ENCODE measurements at places on chromosomes 7 and 10. TPM values are rescaled to one million over a fixed set of nuclear protein-coding genes. Genes with fewer than 3 reads are reported as not detected.

DNA sequence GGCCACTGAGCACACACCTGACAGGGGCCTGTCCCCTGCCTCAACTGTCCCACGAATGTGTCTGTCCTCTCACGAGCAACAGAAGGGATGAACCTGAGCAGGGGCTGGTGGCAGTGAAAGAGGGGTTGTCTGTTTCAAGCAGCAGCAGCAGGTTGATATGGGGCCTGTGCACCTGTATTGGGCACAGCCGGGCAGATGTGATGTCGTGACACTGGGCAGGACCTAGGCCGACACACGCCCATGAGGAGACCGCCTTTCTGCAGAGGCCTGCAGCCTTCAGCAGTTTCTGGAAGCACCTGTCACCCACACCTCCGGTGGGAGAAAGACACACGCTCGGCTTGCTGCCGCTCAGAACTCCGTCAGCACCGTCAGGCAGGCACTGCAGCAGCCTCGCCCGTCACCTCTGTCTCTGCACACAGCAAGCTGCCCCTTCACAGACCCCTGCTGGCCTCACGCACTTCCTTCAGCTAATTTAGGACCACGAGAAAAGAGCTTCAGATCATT, 48.5 kb downstream of the AMZ1 start:
- no peak for DNase-seq

DNA sequence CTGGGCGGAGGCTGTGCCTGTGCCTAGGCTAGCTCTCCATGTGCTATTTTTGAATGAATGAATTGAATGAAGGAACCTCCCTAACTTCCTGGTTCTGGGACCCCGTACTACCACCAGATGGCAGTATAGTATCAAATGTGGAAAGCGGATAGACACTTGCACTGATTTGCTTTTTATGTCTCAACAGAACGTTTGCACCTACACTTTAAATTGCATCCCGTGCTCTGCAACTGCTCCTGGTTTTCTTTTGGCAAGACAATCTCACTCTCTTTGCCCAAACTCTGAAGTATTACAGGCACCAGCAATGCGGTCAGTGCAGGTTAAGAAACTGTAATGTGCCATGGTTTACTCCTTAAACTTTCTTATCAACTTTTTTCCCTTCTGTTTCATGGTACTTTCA, 6.5 kb downstream of the FZD8 start:
- peak; percentile 63 for DNase-seq

DNA sequence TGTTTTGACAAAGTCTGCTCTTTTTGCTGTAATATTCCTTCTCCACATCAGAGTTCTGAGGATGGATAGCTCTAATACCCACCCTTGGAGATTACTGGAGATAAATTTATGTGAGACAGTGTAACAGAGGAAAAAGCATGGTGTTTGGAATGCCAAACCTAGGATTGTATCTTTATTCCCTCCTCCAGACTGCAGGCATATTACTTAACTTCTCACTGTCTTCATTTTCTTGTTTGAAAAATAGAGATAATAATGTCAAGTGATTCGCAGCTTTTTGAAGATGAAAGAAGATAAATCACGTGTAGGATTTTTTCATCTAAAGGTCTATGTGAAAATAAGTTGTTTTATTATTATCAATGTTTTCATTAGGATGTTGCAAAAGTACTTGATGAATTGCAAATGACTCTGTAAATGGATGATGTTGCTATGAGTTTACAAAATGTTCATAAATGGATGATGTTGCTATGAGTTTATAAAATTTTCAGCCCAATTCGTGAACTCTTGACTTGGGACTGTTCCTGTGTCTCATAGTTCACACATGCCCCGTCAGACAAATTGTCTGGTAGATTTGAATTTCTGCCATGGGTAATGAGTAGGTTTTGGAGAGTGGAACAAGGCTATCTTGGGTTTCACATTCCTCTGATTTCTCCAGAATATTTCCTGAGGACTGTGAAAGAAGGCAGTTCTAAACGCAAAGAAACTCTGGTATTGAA, 113.1 kb upstream of the IGFBP3 start:
- no peak for DNase-seq

DNA sequence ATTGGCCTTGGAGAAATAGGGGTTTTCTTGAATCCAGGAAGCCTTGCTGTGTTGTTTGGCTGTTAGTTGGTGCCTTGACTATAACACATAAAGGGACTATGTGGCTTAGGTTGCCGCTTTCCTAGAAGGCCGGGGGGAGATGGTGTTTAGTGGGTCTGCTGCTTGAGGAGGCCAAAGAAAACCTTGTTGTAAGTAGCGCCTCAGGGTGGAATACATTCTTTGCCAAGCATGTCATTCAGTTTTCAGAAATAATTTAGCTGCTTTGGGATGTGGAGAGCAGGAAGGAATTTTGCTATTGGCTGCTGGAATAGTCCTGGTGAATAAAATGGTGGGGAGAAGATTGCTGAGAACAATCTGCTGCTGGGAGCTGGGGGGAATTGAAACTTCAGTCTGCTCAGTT, 132.9 kb upstream of the WNT16 start:
- no peak for DNase-seq

DNA sequence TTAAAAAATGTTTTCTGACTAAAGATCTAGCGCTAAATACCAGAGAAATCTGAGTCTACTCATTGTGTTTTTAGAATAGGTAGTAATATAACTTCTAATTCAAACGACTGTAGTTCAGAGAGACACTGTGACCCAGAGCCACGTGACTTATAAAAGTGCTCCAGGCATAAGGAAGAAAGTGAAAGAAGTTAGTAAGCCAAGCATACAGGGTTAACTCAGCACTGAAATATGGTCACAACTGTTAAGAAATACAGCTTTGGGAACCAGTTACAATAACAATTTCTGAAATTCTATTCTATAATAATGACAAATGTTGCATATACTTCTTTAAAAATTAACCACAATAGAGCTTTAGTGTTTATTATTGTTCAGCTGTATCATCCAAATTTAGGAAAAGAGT, 119.1 kb downstream of the TFEC start:
- no peak for DNase-seq

DNA sequence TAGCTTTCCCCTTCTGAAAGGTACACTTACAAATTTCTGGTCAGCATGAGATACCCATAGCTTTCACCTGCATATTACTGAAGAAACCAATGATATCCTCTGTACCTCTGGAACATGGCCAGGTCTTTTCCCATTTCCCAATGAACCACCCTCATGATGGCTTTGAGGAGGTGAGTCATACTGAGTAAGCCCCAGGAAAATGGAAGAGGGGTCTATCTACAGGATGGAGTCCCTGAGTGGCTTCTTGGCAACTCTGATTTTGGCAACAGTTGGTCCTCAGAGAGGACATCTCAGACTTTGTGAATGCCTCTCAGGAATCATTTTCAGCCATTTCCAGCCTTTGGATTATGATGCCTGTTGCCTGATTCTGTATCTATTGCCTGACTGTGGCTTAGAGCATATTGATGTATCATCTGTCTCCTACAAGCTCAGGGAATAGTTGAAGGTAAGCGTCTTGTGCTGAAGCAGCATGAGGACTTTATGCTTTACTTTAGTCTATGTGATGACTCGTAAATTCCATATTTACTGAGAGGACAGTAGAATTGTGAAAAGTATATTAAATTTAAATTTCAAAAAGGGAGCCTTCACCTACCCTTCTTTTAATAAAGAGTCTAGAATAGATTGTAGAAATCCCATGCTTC, 84.7 kb upstream of the DKK1 start:
- no peak for DNase-seq

GRCh38 chr10:129511758-129512157, 44.7 kb downstream of the MGMT start:
- DNase-seq = no peak

GRCh38 chr7:66847879-66848790, 72.9 kb upstream of the TMEM248 start:
- peak; percentile 36 for DNase-seq

DNA sequence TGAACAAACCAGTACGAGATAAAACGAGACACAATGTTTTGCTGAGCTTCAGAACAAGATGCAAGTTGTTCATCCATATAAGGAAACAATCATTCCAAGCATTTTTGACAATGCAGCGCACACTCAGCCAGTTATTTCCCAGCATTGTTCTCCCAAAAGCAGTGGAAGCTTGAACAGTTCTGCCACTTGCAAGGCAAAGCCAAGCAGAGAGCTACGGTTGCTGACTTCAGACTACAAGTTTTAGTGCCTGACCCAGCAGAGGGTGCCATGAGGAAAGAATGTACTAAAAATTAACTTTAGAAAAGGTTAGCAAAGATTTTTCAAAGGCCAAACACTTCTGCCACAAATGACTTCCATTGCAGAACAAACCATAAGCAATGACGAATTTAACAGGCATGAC, 152.5 kb downstream of the SLC25A13 start:
- no peak for DNase-seq

DNA sequence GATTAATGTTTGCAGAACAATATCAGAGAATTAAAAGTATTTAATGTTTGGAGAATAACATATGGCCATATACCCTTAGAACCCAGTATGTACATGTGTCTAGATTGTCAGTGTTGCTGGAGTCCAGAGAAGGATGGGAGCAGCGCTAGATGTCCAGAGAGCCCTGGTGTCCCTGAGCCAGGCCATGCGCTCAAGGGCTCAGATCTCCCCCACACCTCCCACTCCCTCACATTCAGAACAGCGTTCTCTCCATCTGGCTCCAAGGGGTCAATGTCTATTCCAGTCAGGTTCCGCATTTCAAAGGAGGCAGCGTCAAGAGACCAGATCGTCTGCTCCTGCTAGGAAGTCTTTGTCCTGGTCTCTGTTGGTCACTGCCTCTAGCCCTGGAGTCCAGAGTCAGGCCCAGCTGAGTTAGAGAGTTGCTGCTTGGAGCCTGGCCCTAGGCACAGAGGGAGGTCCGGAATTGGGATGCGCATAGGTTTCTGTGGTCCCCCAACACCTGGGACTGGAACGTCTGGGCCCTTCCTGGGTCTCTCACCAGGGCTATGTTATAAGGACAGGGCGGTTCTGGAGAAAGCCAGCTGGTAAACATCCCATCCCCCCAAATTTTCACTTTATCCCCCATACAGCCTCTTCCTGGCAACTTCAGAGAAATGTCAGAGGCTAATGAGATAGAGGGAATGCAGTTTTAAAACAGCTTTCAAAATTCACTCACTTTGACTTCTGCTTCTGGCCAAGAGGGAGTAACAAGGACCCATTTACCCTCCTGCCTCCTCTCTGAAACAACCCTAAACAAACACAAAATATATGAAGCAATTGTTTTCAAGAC, 6.5 kb upstream of the WDR86 start:
- DNase-seq = no peak

DNA sequence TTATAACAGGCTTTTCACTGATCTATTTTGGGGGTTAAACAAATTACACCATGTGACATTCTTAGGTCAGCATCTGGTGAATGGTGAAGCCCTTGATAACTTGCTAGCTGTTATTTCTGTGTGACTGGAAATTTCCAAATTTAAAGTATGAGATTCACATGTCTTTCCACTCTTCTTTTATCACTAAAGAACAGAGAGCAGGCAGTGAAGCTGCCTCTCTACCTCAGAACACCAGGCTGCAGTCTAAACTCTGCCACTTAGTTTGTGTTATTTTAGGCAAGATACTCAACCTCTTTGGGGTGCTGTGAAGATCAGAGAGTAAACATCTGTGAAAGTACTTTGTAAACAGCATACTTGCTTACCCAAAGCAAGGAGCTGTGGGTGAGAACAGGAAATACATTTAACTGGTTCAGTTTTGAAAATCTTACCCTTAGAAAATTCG, 15.5 kb upstream of the SP4 start:
- no peak for DNase-seq

DNA sequence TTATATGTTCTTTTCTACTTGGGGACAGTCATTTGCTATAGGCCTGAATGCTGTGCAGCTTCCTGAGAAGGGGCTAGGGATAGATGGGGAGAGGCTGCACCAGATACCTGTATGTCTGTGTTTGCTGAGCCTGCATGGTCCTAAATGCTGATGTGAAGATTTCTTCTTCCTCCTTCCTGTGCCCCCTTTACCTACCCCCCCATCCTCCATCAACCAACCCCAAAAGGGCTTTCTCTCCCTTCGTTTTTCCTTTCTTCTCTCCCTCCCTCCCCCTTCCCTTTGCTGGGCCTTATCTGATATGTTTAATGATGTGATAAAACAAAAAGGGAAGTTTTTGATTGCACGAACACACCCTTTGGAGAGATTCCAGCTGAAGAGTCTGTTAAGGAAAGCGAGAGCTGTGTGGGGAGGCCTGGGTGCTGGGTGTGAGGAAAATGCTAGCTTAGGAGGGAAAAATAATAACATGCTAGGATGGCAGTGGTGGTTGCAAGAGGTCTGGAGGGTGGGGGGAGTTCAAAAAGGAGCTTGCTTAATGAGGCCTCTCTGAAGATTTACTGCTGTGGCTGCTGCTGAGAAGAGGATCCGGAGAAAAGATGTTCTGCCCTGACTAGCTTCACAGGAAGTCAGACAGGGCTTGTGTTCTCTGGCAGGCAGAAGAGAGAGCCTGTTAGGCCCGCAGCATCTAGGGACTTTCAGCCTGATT, 101.8 kb downstream of the SAMD9 start:
- no peak for DNase-seq

GRCh38 chr7:132577206-132578049, 1.2 kb upstream of the PLXNA4 start:
- peak; percentile 9 for DNase-seq

GRCh38 chr7:100705320-100705752, 585 bp upstream of the POP7 start:
- peak; percentile 78 for DNase-seq

- peak; percentile 62 for DNase-seq
Measured at GRCh38 chr10:91163869-91164474, 56.5 kb upstream of the PCGF5 start.

DNA sequence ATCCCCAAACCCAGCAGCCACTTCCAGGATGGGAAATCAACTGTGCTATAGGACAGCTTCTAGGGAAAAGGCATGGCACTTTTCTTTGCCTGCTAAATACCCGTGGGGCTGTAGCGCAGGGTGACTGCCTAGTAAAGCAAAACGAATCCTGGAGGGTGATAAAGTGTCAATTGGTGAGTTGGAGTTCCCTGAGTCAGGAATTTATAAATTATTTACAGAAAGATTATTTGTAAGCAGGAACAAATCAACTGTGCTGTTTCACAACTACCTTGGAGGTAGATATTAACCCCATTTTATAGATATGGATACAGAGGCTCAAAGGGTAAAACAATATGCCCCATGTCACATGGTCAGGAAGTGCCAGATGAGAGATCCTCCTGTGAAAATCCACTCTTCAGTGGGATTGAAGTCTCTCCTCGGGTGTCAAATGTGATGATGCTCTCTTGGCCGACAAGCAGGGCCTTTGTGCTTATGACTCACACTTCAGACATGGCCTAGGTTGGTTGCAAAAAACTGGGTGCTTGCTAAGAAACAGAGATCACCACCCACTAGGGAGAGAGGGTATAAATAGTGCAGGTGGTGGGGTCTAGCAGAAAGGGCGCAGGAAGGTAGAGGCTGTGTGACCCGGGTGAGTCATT, 383.2 kb upstream of the ZMIZ1 start:
- DNase-seq = peak; percentile 8

DNA sequence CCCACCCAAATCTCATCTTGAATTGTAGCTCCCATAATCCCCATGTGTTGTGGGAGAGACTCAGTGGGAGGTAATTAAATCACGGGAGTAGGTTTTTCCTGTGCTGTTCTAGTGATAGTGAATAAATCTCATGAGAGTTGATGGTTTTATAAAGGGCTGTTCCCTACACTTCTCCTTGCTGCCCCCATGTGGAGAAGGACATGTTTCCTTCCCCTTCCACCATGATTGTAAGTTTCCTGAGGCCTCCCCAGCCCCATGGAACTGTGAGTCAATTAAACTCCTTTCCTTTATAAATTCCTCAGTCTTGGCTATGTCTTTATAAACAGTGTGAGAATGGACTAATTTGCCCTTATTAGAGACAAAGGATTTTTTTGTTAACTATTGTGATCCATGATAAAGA, 48.5 kb upstream of the MKX start:
- no peak for DNase-seq

The HOXA7 gene
- not detected for total RNA-seq

The HMX2 gene
- not detected for total RNA-seq

The WNT2 gene
- not detected for total RNA-seq

The PIP gene
- not detected for total RNA-seq

The CYP3A5 gene
- 70.7 TPM for total RNA-seq

The LIPM gene
- total RNA-seq = not detected

Measured in Calu3 (cell line).